ENCODE measurements at places on chromosomes 16 and 17.

DNA sequence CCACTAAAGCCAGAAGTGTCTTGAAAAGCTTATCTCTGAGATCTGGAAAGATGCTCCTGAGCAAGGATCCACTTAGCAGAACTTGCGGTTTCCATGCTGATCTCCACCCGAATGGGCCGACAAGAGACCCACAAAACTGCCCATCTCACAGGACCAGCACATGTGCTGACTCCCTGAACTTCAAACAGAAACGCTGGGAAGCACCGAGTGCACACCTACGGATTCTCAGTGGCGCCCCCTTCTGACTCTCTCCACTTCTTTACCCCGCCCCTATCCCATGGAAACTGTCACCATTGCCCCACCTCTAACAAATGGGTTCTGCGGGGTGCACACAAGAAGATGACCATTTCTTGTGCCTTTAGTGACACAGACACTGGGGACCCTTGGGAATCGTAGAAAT is 21.4 kb downstream of the CDRT4 start:
- DNase-seq: no peak

DNA sequence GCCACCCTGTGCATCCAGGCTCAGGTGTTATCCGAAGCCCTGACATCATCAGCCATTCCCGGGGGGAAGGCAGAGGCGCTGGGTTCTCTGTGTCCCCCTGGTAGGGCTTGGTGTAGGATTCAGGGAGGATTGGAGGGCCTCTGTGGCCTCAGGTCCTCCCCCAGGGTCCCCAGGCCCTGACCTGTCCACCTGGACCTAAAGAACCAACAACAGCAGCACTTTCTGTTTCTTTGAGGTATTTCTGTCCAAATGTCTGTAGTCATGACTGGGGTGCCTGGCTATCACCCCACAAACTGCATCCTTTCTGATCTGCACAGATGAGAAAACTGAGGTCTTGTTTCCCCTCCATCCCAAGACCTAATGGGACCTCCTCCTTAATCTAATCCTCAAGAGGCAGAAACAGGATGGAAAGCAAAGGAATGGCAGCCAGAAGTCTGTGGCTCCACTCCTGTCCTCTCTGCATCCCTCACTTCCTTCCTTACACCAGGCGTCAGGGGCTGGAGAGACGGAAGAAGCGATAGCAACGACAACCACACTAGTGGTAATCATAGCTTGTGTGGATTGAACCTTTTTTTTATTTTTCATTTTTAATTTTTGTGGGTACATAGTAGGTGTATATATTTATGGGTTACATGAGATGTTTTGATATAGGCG is 11.8 kb downstream of the NLRC5 start:
- no peak for DNase-seq

DNA sequence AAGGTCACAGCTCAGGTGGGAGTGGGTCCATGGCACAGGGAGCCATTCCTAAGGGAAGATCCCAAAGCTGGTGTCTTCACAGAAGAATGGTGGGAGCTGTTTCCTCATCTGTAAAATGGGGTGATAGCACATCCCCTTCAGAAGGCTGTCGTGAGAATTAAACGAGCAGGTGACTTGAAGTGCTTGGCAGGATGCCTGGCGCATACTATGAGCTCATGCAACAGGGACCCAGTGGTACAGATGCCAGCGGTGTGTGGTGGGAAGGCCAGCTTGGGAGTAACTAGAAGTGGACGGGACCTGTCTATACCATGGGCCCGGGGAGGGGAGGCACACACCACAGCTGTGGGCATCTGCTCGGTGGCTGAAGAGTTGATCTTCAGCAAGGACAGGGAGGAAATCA is 189.3 kb upstream of the TNRC6C start:
- DNase-seq: no peak

DNA sequence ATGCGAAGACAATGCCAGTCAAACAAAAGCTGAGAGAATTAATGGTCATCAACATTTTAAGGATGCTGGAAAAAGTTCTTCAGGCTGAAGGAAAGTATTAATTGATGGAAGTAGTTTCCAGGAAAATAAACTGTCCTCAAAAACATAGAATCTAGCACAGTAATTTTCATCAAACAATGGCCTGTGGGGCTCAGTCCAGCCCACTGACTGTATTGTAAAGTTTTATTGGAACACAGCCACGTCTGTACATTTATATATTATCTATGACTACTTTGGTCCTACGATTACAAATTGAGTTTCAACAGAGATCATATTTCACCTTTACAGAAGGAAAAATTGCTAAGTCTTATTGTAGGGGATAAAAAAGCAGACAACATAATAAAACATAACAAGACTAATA is 484.5 kb downstream of the KCNJ2 start:
- no peak for DNase-seq

DNA sequence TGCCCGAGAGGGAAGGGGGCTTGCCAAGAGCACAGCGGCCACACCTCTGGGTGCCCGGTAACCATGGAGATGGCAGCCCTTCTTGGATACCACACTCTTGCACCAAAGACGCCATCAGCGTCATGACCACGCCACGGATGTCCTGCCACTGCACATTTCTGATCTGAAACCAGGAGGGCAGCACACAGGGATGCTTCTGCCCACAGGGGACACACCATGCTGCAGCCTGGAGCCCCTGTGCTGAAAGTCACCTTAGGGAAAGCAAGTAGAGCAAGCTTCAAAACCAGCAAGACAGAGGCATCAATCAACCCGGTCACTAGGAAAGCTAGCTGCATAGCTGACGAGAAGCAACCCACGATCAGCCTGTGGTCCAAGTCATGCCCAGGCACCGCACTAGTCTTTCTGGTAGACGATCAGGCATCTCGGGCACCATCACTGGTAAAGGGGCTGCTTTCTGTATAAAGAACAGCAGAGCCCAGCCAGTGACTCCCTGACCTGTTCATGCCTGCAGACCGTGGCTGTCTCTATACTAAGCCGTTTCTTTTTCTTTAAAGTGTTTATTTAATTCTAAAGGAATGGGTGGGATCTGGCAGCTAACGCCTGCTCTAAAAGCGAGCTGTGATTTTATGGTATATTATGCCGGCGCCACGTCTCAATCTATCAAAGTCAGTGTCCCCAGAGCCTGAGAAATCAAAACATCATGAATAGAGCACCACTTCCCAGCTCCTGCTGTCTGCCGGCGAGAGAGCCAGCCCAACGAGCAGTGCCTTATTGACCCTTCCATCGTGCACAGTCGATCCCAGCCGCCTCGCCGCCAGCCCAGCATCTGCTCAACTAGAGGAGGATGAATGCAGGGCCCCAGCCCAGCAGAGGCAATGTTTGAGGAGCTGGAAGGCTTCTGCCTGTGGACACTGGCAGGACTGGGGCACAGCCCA is 244.7 kb downstream of the RBFOX3 start:
- DNase-seq: no peak

GRCh38 chr16:88315543-88316105 is 67.1 kb upstream of the ZNF469 start:
- DNase-seq: peak; percentile 32

DNA sequence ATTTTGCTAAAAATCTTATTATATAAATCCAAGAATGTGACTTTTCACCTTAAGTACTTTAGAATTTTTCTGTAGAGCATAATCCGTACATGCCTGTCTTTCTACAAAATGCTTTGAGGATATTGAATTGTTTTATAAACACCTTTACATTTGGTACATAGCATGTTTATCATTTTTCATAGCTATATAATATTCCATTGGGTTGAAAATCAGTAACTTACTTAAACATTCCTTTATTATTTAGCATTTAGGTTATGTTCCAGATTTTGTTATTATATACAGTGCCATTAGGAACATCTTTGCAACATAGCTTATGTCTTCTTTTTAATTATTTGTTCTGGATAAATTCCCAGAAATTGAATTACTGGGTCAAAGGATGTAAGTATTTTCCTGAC is 17.0 kb upstream of the NOL11 start:
- no peak for DNase-seq

DNA sequence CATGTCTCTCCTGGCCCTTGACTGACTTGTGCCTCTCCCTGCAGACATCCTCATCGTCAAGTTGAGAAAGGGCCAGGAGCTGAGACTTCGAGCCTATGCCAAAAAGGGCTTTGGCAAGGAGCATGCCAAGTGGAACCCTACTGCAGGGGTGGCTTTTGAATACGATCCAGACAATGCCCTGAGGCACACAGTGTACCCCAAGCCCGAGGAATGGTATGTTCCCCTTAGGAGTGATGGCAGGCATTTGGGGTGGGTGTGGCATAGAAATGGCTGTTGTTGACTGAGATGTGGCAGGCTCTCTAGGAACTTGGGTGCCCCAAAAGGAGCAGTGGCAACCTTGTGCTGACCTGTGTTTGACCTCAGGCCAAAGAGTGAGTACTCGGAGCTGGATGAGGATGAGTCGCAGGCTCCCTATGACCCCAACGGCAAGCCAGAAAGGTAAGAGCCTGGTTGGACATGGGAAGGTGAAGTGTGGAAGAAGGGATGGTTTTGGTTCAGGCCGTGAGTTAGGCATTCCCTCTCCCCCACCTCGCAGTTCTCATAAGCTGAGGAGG is 7.5 kb downstream of the POLR2C start:
- no peak for DNase-seq

- DNase-seq: peak; percentile 72
Observed at GRCh38 chr16:48054881-48055601, 100.8 kb downstream of the ABCC12 start.

DNA sequence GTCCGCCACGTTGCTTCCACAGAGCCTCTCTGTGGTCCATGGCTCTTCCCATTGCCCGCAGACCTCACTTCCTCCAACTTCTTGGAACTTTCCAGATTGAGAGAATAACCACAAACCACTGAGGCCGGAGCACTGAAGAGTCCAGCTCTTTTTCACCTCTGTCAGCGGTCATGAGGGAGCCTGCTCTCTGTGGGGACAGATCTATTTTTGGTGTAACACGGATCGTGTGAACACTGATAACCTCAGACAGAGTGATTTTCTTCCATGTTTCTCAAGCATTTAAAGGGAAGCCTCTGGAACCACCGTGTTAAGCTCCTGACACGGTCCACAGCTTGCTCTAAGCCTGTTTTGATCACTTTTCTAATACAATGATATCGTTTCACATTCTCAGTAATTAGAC is 49.7 kb downstream of the NTN1 start:
- no peak for DNase-seq

DNA sequence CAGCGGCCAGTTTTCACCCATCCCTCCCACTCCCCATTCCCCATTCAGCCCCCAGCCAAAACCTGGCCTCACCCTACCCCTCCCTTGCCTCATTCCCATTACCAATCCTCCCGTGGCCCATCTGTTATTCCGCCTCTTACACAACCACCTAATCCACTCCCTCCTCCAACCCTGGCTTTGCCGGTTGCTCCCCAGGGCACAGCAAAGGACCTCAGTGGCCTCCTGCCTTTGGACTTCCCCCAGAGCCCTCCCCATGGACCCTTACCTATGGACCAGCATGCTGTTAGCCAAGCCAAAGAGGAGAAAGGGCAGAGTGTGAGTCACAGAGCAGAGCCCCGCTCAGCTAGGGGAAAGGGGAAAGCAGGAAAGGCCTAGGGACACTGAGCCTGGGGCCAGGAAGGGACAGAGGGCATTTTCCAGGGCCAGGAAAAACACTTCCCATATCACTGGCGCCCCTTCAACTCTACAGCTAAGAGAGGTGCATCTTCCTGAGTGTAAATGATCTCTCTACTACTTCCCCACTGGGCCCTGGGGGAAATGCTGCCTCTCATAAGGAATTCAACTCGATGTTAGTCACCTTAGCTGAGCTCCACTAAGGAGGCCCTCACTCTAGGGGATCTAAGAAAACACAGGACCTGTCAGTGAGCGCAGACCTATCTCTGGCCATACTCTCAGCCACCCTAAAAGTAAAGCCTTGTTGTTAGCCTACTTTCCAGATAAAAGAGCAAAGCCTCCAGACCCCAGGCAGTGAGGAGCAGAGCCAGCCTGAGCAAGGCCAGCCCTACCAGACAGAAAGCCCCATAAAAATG is 10.6 kb downstream of the PEMT start:
- no peak for DNase-seq

GRCh38 chr16:9824200-9825068 is 357.8 kb downstream of the GRIN2A start:
- DNase-seq: no peak

GRCh38 chr17:36500745-36501225 is 14.3 kb downstream of the ZNHIT3 start:
- DNase-seq: no peak

DNA sequence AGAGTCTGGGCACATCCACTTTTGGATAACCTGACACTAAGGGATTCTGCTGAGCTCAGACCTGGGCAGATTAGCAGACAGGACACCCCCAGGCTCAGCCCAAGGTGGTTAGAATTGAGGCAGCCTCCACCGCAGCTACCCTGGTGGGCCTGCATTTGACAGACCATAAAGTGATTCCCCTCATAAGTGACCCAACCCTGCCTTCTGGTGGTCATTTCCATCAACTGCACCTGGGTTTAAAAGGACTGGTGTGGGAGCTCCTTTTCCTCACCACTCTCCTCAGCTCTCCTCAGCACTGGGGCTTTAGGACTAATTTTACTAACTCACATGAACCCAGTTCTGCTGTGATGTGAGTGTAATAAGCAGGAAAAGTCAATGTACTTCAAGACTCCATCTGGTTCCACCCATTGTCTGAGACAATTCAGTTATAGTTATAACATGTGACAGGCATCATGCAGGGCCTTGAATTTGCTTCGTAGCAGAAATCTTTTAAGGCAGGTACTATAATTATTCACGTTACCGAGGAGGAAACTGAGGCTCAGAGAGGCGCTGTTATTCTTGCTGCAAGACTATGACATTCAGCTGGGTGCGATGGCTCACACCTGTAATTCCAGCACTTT is 42.5 kb downstream of the MYH3 start:
- peak; percentile 55 for DNase-seq

DNA sequence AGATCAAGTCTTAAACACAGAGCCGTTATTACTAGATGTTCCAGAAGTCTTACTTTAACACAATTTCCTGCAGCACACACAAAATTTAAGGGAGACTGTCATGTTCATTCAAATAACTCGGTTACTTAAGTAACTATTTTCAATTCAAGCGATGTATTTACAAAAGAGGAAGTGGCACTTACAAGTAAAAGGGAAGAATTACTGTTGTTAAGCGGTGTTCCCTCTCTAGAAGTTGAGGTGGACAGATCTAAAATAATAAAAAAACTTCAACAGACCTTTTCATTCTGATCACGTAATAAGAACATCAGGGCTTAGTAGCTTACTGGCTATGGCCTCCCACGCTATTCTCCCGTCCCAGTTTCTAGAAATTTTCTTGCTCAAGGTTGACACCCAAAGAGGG is 26.2 kb upstream of the TXNDC11 start:
- DNase-seq: no peak

All from epithelial cell of esophagus (primary cell).